Mesothelial cell of epicardium (in vitro differentiated cells): ENCODE measurements at places on chromosomes 6 and 20.
A peak's percentile ranks its signal among the peaks of the same experiment; 100 is the strongest.

DNA sequence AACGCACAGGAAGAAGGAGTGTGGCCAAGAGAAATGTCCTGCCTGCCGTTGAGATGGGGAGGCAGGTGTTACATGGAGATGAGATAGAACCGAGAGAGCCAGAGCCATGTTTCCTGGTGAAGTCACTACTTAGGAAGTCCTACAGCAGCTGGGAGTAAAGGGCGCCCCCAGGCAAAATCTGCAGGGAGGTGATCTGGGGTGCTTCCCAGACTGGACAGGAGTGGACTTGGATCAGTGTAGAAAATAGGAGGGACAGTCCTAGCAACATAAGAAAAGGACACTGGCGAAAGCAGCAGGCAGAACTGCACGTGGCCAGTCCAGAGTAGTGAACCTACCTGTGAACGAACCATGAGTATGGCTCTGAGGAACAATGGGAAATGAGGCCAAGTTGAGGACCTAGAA lies 85.3 kb downstream of the CD164 start:
- H3K4me1 ChIP-seq = peaks cover 28% of the 10 kb centered on the region
- peak overlapping the region; percentile 24 for H3K27ac ChIP-seq
- no peaks in the 10 kb centered on the region for H3K36me3 ChIP-seq

- peaks cover 5% of the 10 kb centered on the region for H3K36me3 ChIP-seq
- DNase-seq = no peak
- H3K4me3 ChIP-seq = no peak overlapping the region
- peaks cover 48% of the 10 kb centered on the region for H3K4me1 ChIP-seq
- H3K27ac ChIP-seq = peak overlapping the region; percentile 23
Observed at GRCh38 chr6:111589366-111589765, 16.3 kb downstream of the TRAF3IP2 start.

DNA sequence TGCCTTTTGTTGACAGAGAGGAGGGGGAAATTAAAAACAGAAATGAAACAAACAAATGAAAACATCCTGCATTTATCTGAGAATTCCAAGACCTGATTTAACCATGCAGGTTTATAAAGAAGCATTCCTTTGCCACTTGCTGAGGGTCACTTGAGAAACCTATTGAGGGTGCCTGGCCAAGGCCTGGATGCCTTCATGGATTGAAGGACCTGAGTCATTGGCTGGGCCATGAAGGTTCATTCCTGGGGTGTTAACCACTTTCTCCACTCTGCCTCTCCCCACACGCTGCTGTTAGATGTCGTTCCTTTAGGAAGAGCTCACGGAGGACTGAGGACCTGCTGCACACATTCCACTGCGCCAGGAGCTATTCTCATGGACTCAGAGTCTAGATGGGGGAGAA lies 49.7 kb downstream of the DAAM2 start:
- H3K36me3 ChIP-seq = no peaks in the 10 kb centered on the region
- no peaks in the 10 kb centered on the region for H3K27me3 ChIP-seq
- no peak for DNase-seq
- peaks cover 2% of the 10 kb centered on the region for H3K4me1 ChIP-seq

GRCh38 chr6:25296217-25296905 lies 17.2 kb downstream of the CARMIL1 start:
- H3K4me3 ChIP-seq = no peak overlapping the region
- H3K27me3 ChIP-seq = no peaks in the 10 kb centered on the region
- peaks cover 15% of the 10 kb centered on the region for H3K4me1 ChIP-seq

DNA sequence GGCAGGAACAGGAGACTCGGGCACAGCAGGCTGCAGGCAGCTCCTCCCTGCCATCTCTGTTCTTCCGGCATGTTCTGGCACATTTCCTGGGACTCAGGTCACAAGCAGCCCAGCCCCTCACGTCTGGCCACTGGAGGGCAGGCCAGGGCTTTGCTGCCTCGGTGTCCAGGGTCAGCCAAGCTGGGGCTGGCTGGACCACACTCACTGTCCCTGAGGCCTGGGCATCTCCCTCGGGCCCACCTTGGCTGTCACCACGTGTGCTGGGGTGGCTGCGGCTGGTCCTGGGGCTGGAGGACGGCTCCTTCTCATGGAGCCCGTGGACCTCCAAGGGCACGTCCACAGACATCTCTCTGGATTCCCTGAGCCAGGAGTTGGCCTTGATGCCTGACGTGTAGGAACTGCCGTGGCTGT lies 18.5 kb downstream of the FRMD1 start:
- no peaks in the 10 kb centered on the region for H3K27me3 ChIP-seq
- no peaks in the 10 kb centered on the region for H3K36me3 ChIP-seq
- H3K4me1 ChIP-seq = no peaks in the 10 kb centered on the region
- DNase-seq = no peak

DNA sequence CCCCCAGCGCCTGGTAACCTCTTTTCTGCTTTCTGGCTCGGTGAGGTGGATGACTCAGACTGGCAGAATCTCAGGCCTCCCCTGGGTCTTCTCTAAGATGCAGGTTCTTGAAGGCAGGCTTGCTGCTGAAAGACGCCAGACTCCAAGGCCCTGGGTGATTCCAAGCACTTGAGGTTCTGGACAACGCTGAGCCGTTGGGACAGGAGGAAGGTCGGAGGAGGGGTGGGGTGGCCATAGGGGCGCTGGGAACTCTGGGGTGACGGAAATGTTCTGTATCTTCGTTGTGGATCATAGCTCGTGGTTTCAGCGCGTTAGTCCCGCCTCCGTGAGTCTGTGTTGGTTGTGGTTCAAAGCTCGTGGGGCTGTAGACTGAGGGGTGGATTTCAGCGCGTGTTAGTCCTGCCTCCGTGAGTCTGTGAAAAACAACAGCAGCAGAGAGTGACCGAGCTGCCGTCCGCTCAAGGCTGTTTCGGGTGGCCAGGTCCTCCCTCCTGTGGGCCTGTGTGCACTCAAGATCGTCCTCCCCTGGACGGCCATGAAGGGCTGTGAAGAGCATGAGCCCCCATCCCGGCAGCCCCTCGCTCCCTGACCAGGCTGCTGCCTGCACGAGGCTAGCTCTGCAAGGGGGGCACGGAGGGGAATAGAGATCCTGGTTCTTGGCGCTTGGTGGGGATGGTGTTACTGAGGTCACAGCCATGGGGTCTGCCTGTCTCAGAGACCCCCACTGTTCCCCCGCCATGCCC lies 7.7 kb downstream of the NTSR1 start:
- no peaks in the 10 kb centered on the region for H3K4me1 ChIP-seq
- no peak for DNase-seq
- H3K36me3 ChIP-seq = peaks cover 3% of the 10 kb centered on the region
- no peak overlapping the region for H3K4me3 ChIP-seq
- peaks cover 67% of the 10 kb centered on the region for H3K27me3 ChIP-seq

DNA sequence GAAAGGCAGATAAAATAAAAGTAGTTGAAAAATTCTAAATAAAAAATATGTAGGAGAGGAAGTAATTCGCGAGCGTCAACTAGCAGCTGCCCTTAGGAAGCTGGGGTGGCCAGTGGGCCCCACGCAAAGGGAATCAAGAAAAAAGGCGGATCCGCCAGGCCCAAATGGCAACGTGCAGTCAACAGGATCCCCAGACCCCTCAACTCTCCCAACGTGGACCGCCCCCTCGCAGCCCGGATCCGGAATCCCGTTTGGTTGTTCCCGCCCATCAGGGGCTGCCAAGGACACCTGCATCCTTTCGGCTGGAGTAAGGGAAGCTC lies 296 bp downstream of the DZANK1 start:
- H3K36me3 ChIP-seq = no peaks in the 10 kb centered on the region
- H3K27me3 ChIP-seq = no peaks in the 10 kb centered on the region
- H3K27ac ChIP-seq = peak overlapping the region; percentile 100
- H3K4me3 ChIP-seq = peak overlapping the region; percentile 99

DNA sequence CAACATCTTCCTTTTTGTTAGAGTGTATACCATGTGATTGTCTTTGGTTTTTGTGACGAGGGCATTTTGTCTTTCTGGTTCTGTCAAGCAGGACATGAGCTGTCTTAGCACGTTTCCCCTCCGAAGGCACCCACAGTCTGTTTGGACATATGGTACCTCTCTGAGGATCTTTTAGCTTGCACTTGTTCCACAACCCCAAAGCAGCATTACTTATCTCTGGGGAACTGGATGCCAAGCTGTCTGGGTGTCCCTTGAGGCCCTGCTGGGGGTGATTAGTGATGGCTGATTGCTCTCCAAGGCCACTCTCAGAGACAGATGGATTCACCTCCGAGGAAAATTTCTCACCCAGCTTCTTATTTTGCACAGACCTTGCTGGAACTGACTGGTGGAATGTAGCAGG lies 445.0 kb upstream of the CHD6 start:
- no peak for DNase-seq
- H3K4me1 ChIP-seq = no peaks in the 10 kb centered on the region
- H3K27ac ChIP-seq = no peak overlapping the region
- H3K27me3 ChIP-seq = peaks cover 3% of the 10 kb centered on the region
- H3K36me3 ChIP-seq = no peaks in the 10 kb centered on the region
- no peak overlapping the region for H3K4me3 ChIP-seq

GRCh38 chr20:10921491-10922010 lies 247.8 kb upstream of the JAG1 start:
- H3K36me3 ChIP-seq = no peaks in the 10 kb centered on the region
- peaks cover 22% of the 10 kb centered on the region for H3K4me1 ChIP-seq
- no peak overlapping the region for H3K4me3 ChIP-seq
- H3K27ac ChIP-seq = no peak overlapping the region
- DNase-seq = no peak

- H3K4me1 ChIP-seq = peaks cover 4% of the 10 kb centered on the region
- no peaks in the 10 kb centered on the region for H3K27me3 ChIP-seq
- H3K4me3 ChIP-seq = no peak overlapping the region
- H3K27ac ChIP-seq = no peak overlapping the region
- DNase-seq = no peak
Observed at GRCh38 chr6:111646034-111646433, 40.4 kb upstream of the TRAF3IP2 start.

DNA sequence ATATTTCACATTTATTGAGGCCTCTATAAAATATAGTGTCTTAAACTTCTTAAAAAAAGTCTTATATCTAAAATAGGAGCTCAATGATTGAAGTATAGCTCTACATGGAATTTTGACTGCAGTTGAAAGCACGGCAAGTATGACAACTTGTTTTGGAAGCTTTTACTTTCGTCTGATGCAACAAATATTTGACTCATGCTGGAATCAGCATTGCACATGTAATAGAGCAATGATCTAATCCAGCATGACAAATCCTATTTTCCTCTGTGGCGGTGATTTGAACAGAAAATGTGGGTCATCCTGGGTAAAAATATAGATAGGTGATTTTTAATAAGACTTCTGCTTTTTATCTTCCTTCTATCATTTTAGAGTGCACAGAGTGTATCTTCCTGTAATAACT lies 111.6 kb downstream of the TINAG start:
- no peaks in the 10 kb centered on the region for H3K27me3 ChIP-seq
- no peak overlapping the region for H3K27ac ChIP-seq
- DNase-seq = no peak
- no peak overlapping the region for H3K4me3 ChIP-seq
- H3K36me3 ChIP-seq = no peaks in the 10 kb centered on the region

- H3K4me1 ChIP-seq = peaks cover 9% of the 10 kb centered on the region
- H3K27me3 ChIP-seq = no peaks in the 10 kb centered on the region
- no peak for DNase-seq
- no peak overlapping the region for H3K27ac ChIP-seq
- H3K36me3 ChIP-seq = peaks cover 2% of the 10 kb centered on the region
Observed at GRCh38 chr20:50848341-50848808, 53.5 kb downstream of the BCAS4 start.

DNA sequence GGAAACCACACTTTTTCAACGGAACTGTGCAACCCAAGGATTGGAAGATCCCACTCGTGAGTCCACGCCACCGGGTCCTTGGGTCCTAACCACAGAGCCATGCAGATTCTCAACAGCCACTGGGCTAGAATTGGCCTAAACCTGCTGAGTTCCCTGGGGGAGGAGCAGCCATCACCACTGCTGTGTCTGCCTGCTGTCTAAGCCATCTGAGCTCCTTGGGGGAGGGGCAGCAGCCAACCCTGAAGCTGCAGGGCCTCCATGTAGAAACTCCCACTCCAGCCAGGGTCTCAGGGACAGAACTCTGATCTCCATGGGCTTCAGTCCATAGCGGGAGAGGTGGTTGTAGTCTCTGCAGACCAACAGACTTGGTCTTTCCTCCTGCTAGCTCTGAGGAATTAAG lies 154.6 kb upstream of the VGLL2 start:
- H3K27me3 ChIP-seq = no peaks in the 10 kb centered on the region
- H3K4me3 ChIP-seq = no peak overlapping the region
- no peaks in the 10 kb centered on the region for H3K36me3 ChIP-seq
- no peaks in the 10 kb centered on the region for H3K4me1 ChIP-seq
- H3K27ac ChIP-seq = no peak overlapping the region

DNA sequence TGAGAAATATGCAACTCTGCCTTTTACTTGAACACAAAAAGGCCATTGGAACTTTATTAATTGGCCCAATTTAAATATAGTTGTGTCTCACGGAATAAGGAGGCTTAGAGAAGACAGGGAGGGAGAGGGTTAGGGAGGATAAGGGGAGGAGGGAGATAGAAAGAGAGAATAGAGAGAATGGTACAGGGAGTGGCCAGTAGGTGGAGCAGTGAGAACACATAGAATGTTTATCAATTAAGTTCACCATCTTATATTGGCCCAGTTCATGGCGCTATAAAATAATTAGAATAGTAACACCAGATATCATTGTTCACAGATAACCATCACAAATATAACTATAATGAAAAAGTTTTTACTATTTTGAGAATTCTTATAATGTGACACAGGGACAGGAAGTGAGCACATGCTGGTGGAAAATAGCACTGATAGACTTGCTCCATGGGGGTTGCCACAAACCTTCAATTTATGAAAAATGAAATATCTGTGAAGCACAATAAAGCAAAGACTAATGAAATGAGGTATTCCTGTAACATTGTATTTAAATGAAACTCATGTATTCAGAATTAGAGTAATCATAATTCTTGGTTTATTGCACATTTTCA lies 374.1 kb upstream of the MANEA start:
- no peaks in the 10 kb centered on the region for H3K36me3 ChIP-seq
- no peak overlapping the region for H3K4me3 ChIP-seq
- peak; percentile 21 for DNase-seq
- H3K4me1 ChIP-seq = no peaks in the 10 kb centered on the region
- H3K27ac ChIP-seq = no peak overlapping the region
- H3K27me3 ChIP-seq = no peaks in the 10 kb centered on the region

DNA sequence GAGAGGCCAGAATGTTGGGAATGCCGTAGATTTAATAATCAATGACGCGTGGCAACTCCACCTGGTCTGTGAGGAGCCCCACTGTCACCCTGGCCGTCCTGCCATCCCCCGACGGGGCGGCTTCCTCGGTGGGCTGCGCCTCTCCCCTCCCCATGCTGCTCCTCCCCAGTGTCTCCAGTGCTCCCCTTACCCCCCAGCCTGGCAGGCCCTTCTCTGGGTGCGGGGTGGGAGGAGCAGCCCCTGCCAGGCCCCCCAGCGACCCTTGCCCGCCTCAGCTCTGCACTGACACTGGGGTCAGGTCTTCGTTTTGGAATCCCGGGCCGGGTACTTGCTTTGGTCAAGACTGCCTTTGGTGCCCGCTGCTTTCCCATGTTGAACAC lies 82.3 kb upstream of the FRMD1 start:
- no peaks in the 10 kb centered on the region for H3K27me3 ChIP-seq
- no peak overlapping the region for H3K4me3 ChIP-seq
- H3K27ac ChIP-seq = no peak overlapping the region
- no peaks in the 10 kb centered on the region for H3K36me3 ChIP-seq
- peaks cover 37% of the 10 kb centered on the region for H3K4me1 ChIP-seq
- DNase-seq = peak; percentile 31
